ENCODE measurements at places on chromosomes 2 and 18. TPM values are rescaled to one million over a fixed set of nuclear protein-coding genes. Genes with fewer than 3 reads are reported as not detected.

The SLC9A2 gene
- total RNA-seq, result not detected

The COL3A1 gene
- 411 TPM for total RNA-seq

The WDR7 gene
- total RNA-seq, result 13.5 TPM

The ALKAL2 gene
- 26.7 TPM for total RNA-seq

The TLX2 gene
- not detected for total RNA-seq

The TMEM198 gene
- 6.0 TPM for total RNA-seq

The CPLX4 gene
- not detected for total RNA-seq

The FBXO48 gene
- total RNA-seq, result 1.2 TPM

The SDC1 gene
- 0.32 TPM for total RNA-seq

The COLEC12 gene
- total RNA-seq, result 9.5 TPM

The CENPA gene
- not detected for total RNA-seq

The GPR45 gene
- not detected for total RNA-seq

The IL1F10 gene
- not detected for total RNA-seq

The C2orf81 gene
- 10.3 TPM for total RNA-seq

The MFF gene
- 65.9 TPM for total RNA-seq

The SCN3A gene
- 1.4 TPM for total RNA-seq

The CD207 gene
- not detected for total RNA-seq

The NCKAP1 gene
- 55.7 TPM for total RNA-seq

The ABCB11 gene
- total RNA-seq, result not detected

The TGFA gene
- 1.8 TPM for total RNA-seq

The SERPINB11 gene
- not detected for total RNA-seq

The IL36RN gene
- not detected for total RNA-seq

The GAD1 gene
- total RNA-seq, result 0.96 TPM
